Chondrocyte (in vitro differentiated cells): ENCODE measurements at places on chromosomes 2 and 18. TPM values are rescaled to one million over a fixed set of nuclear protein-coding genes. Genes with fewer than 3 reads are reported as not detected.

The CXCR1 gene
- total RNA-seq = not detected in 3 replicates

The COLEC11 gene
- total RNA-seq = not detected in 3 replicates

GRCh38 chr2:110946902-110947301, 173.8 kb upstream of the BCL2L11 start:
- no peaks in the 10 kb centered on the region for H3K36me3 ChIP-seq
- DNase-seq = no peak
- H3K27ac ChIP-seq = no peak overlapping the region
- H3K27me3 ChIP-seq = peaks cover 24% of the 10 kb centered on the region
- H3K4me1 ChIP-seq = no peaks in the 10 kb centered on the region

DNA sequence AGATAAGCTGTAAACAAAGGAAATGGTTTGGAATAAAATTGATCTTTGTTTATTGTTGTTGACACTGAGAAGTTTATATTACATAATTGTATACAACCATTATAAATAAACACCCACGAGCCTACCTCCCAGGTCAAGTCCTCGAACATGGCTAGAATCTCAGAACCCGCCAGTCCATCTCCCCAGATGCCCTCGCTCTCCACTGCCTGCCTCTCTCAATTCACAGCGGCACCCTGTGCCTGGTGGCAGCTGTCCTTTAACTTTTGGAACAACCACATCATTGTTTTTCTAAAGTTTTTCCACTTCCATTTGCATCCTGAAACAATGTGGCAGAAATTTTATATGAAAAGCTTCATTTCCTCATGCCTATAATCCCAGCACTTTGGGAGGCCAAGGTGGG, 52.2 kb upstream of the OTOS start:
- peaks cover 6% of the 10 kb centered on the region for H3K36me3 ChIP-seq
- H3K4me3 ChIP-seq = no peak overlapping the region

The RBM45 gene
- total RNA-seq = 9.9 to 15.5 TPM (median 10.3 TPM) in 3 replicates

DNA sequence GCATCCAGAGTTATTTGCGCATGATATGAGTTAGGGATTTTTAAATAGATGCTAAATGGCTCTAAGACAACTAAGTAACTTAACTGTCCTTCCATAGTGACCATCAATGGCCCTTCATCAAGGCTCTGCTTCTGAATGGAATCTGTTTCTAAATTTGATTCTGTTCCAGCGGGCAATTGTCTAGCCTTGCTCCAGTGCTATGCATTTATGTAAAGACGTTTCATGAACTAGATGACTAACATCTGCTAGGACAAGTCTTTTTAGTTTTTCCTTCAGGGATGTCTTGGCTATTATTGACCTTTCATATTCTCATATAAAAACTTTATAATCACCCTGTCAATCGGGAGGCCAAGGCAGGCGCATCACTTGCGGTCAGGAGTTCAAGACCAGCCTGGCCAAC, 9.8 kb downstream of the ASTL start:
- no peaks in the 10 kb centered on the region for H3K4me1 ChIP-seq
- H3K27me3 ChIP-seq = peaks cover 58% of the 10 kb centered on the region
- no peak overlapping the region for H3K4me3 ChIP-seq
- no peak for DNase-seq

The TRIM43 gene
- not detected in 3 replicates for total RNA-seq

The UGT1A4 gene
- total RNA-seq = not detected in 3 replicates
